ENCODE measurements at places on chromosomes 6 and 20.

- no peak for DNase-seq
These were observed 1.3 kb upstream of the BLOC1S5 start for GRCh38 chr6:8065519-8065911.

DNA sequence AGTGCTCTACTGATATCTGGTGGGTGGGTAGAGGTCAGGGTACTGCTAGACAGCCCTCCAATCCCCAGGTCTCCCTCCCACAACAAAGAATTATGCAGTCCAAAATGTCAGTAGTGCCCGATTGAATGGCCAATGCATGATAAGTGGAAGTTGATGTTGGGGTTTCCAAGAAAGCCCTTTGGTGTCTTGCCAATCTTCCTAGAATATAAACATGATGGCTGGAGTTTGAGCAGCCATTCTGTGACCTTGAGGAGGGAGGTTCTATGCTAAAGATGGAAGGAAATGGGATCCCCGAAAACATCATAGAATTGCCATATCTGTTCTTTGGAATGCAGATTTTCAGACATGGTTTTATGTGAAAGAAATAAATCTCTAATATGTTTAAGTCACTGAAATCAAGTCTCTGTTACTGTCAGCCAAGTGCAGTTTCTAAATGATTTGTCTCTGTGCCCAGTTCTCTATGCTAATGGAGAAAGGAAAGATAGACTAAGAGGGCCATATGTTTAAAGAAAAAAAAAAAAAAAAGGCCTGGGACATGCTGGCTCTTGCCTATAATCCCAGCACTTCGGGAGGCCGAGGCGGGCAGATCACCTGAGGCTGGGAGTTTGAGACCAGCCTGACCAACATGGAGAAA, 32.8 kb upstream of the PTPN1 start:
- no peak for DNase-seq

DNA sequence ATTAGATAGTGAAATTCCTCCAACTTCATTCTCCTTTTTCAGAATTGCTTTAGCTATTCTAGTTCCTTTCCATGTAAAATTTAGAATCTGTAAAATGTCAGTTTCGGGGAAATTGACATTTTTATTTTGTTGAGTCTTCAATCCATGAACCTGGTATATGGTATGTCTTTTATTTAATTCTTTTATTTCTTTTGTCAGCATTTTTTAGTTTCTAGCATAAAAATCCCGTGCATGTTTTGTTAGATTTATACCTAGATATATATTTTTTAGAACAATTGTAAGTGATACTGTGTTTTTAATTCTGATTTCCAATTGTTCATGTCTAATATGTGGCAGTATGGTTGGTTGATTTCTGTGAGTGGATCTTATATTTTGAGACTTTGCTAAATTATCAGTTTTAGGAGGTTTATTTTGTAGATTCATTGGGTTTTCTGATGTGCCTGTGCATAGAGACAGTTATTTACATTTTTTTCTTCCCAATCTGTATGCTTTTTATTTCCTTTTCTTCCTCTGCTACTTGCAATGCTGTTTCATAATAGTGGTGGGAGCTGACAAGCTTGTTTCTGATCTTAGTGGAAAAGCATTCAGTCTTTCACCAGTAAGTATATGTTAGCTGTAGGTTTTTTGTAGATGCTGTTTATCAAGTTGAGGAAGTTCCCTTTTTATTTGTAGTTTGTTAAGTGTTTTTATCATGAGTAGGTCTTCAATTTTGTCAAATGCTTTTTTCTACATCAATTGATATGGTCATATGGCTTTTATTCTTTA, 13.7 kb downstream of the TAB2 start:
- no peak for DNase-seq

DNA sequence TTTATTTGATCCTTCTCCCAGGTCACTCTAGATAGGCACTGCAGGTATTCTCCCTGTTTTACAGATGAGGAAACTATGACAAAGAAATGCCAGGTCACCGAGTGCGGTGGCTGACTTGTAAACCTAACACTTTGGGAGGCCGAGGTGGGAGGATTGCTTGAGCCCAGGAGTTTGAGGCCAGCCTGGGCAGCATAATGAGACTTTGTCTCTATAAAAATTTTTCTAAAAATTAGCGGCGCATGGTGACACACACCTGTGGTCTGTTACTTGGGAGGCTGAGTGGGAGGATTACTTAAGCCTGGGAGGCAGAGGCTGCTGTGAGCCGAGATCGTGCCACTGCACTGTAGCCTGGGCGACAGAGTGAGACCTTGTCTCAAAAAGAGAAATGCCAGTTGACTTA, 5.1 kb downstream of the RALGAPB start:
- DNase-seq, result no peak

- DNase-seq, result no peak
These were observed 43.6 kb upstream of the TMEM170B start for GRCh38 chr6:11493974-11494373.

GRCh38 chr20:21322083-21322710, 19.1 kb downstream of the XRN2 start:
- peak; percentile 24 for DNase-seq

- DNase-seq, result no peak
These were observed 38.1 kb downstream of the RNF144B start for GRCh38 chr6:18425218-18425617.

GRCh38 chr6:50842861-50843384, 24.3 kb downstream of the TFAP2B start:
- DNase-seq, result no peak

DNA sequence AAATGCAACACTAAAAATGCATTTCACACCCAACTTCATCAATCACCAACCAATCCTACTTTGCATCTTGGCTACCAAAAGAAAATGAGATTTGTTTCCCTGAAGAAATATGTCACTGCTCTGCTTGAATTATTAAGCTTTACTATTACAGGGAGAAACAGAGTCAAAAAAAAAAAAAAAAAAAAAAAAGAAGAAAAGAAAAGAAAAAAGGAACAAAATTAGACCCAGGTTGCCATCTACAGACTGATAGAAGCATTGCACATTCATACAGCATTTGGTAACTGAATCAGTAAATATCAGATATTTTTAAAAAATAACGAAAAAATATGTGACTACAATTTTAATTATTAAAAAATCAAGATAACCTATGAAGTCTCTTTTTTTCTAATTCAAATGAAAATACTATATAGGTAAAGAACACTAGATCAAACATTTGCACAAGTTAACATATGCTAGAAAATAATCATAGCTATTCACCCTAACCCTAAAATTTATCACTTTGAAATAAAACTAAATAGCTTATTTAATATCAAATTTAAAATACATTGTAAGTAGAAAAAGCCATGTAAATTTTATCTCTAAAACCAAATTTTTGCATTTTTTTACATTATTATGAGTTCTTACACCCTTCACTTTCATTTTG, 83.3 kb downstream of the DCDC2 start:
- peak; percentile 37 for DNase-seq

DNA sequence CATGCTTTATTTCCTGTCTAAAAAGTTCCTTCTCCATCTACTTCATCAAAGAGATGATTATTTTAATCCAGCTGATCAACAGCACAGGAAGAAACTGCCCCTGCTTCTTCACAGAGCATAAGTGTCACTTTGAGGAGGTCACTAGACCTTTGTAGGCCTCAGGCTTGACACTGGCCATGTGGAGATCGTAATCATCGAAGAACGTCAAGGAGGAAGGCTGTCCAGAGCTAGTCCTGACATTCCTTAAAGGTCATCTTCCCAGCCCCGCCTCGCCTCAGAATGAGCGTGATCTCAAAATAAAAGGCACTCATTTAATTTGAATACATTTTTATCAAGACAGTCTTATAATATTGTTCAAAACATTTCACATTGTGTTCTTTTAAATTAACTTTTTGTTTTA, 445.7 kb upstream of the CDH4 start:
- no peak for DNase-seq

GRCh38 chr6:70668499-70668812, 773 bp downstream of the SMAP1 start:
- no peak for DNase-seq

DNA sequence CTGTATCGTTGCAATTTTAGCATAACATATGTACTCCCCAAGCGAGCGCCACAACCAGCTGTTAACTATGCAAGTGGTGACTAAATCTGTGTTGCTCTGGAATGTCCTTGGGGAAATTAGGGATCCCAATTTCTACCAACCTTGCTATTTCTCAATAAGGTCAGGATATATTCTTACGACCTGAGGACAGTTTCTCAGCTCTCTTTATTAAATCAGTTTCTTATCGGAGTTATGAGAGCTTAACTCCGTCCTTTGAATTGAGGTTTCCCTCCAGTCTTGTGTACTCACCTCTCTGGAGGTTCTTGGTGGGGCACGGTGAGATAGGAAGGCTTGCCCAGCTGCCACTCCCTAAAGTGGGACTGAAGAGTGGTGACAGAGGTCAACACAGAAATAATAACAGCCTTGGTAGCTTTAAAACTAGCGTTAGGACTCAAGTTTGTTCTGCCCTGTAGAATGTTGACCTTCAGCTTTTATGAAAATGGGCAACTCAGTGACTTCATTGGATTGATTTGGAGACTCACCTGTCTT, 694 bp downstream of the MRPS18B start:
- DNase-seq, result no peak

GRCh38 chr6:24891004-24891403, 44.8 kb downstream of the RIPOR2 start:
- DNase-seq, result no peak

DNA sequence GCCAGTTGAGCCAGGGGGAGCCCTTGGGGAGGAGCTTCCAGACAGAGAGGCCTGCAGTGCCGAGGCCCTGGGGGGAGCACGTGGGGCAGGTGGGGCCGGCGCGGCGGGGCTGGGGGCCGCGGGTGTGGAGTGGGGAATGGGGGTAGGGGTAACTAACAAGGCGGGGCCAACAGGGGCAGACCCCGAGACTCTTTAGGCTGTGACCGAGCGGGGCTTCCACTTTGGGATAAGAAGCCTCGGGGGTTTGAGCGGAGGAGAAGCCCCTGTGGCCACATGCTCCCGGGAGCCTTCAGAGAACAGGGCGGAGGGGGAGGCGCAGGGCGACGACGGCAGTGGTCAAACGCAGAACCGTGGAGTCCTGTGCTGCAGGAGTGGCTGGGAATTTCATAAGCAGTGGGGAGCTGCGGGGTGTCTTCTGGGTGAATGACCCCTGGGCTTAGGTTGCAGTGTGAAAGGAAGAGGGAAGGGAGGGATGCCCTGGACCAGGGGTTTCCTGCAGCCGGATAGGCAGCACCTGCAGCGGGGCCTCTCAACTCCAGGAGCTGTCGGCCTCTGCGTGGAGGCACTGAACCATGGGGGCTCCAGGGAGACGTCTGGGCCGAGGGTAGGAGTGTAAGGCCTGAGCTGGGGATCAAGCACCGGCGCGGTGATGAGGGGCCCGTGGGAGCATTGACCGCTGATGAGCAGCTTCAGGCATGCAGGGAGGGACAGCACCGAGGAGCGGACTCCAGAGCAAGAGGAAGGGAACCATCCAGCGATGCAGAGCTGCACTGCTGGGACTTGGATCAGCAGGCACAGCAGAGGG, 121.0 kb downstream of the SYNDIG1 start:
- no peak for DNase-seq

DNA sequence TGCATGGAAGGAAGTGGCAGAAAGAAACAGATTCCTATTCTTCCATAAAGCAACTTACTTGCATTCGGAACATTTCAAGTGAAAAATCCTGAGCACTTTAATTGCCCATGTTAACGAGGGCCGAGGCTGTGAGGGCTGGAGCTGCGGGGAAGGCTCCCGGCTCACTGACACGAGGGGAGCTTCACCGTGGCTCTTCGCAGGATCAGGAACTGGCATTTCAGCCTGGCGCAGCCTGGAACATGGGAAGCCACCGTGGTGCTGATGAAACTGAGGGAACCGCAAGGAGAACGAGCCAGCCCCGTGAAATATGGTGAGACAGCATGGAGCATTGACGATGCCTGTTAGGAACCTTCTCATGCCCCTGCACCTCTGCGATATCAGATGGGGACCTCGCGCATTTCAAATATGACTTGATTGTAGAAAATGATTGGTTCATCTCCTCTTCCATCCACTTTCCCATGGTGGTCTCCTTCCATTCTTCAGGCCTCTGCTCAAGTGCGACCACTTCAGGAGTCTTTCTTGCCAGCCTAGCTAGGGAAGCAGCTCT, 236.9 kb downstream of the TBXT start:
- DNase-seq, result no peak

- DNase-seq, result no peak
These were observed 76.7 kb upstream of the SLC22A16 start for GRCh38 chr6:110552901-110553641.

DNA sequence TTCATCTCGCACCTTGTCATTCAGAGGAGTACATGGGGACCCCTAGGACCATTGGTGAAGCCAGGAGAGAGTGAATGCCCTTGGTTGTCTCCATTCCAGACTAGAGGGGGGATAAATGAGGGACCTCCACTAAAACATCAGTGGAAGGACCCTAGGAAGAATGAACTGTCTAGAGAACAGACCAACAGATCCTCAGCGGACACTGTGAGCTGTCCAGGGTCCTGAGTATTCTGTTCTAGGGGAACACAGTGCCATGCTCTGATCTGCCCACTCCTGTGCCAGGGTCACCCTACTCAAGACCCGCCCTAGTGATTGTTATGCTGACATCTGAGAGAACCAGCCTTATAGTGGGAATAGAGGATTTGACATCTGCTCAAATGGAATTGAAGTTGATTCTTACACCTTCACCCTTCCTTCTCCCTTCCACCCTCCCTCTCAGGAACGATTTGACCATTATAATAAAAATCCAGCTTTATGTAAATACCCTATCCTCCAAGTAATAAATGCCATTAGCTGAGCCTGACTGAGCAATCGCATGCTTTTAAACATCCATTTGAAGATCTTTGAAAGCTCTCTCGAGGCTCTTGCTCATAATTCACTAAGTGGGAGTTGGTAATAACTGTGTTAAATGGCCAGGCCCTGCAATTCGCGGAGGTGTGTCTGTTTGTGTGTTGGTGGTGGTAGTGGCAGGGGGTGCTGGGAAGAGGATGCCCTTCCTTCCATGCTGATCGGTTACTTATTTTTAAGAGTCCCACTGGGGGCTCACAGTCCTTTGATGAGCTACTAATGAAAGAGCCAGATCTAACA, 43.6 kb upstream of the SLC32A1 start:
- peak; percentile 26 for DNase-seq

DNA sequence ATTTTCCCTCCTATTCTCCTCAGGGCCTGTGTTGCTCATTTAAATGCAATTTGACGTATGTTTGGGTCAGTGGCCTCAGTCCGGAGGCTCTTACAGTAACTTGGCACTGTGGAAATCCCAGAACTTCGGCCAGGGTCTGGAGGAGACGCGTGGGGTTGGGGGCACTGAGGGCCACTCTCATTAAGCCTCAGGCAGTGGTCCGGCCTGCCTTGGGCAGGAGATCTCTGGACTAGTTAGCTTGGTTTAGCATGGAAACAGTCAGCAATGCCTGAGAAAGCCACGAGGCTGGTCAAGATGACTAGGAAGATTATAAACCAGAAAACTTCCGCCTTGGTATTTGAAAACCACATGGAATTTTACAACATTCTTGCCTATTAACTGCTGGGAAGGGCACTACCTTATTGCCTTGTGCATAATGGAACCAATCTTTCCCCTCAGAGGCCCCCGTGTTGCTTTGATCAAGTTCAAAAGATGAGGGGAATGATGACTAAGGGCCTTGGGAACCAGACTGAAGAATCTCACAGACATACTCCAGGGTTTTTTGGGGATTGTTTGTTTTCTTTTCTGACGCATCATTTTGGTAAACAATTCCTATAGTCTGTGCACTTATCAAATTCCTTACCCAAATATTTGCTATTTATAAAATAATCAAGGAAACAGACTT, 206.0 kb upstream of the PREP start:
- peak; percentile 98 for DNase-seq

GRCh38 chr6:53410508-53411258, 61.9 kb upstream of the ELOVL5 start:
- peak; percentile 54 for DNase-seq
